Right hindlimb (tissue), 1 donor: ENCODE measurements at places on chromosomes 7 and 10.

DNA sequence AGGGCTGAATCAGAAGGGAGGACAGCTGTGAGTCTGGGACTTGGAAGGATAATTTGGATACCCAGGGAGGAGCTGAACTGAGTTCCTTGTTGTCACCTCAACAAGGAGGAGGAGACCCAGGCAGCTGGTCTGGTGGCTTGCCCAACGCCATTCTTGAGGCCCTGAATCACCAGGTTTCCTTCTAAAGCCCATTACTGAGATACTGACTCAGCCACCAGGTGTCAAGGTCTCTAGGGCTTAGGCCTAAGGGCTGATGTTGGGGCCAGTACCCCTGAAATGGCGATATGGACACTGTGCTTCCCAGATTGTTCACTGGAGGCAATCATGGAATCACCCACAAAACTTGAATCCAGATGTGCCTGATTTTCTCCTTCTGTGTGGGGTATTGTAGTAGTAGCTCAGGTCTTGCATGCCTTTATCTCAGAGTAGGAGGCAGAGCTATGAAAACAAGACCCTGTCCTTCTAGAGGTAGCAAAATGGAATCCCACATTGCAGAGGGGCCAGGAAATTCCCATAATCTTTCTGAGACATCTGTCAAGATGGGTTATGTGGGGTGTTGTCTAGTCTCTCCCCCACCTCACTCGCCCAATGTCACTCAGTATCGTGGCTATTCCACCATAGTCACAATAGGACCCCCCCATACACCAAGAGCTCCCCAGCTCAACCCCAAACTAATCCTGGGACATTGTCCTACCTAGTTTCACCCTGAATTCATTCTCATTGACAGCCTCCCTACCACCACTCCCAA, 1.8 kb upstream of the ATG9B start:
- DNase-seq, result no peak

- no peak for DNase-seq
Measured at GRCh38 chr7:112060625-112061024, 145.6 kb downstream of the DOCK4 start.

DNA sequence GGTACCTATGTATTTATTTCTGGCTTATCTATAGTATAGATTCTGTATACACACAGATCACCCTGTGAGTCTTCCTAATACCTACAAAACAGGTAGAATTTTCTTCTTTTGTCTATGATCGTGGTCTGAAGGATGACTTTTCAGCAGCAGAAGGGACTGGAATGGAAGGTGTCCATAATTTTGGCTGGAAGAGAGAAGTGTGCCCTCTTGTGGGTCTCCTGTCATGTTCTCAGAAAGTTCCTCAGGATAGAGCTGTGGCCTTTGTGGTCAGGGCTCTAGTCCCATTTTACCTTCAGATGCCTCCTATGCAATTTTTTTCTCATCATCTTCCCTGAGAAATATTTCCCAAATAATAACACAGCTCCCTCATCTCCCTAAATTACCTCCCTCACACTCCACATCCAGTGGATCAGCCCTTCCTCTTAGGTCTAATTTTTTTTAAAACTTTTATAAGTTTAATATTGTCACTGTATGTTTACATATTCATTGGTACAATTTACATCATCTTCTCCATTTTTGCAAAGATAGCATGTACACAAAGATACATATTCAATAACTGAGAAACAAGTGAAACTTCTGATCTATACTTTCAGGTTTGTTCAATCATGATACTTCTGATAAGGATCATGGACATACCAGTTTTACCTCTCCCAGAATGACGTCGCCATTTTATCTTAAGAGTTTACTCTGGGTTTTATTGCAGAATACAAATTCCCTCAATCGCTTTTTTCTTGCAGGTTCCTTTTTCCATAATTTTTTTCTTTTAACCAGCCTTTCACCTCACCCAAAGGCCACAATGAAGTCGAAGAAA, 112.7 kb downstream of the REEP3 start:
- DNase-seq, result no peak

GRCh38 chr7:73734619-73735527, 3.7 kb downstream of the ABHD11 start:
- DNase-seq, result peak; percentile 65

DNA sequence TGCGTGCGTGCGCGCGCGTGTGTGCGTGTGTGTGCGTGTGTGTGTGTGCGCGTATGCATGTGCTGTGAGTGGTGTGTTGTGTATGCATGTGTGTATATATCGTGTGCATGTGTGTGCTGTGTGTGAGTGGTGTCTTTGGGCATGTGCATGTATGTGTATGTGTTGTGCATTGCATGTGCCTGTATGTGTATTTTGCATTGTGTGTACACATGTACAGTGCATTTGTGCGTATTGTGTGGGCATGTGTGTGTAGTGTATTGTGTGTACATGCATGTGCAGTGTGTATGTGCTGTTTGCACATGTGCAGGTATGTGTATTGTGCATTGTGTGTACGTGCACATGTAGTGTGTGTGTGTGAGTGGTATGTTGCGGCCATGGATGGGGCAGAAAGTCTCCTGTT, 6.0 kb upstream of the DPYSL4 start:
- no peak for DNase-seq

DNA sequence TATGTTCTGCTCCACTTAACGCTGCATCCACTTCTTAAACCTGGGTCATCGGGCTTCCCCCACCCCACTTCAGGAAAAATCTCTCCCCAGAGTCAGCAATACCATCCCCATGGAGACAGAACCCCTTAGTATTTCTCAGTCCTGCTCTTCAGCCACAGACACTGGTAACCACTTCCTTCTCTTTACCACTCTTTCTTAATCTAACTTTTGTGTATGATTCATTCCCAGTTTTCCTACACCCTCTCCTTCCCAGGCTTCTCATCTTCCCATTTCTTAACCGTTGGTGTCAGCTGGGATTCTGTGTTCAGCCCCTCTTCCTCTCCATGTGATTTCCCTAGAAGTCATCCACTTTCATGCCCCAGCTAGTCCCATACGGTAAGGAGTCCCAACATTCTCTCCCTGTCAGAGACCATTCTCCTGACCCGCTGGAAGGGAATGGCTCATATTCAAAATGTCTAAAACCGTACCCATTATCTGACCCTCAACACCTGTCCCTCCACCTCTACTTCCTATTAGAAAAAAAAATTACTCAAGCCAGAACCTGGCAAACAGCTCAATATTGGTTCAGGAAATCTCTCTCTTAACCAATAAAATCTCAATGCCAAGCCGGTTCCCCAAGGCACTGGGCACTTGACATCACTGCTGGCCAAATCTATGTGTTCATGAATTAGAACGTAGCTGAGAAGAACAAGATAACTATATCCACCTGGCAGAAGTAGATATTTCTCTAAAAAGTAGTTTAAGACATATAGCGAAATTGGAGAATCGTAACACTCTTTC, 89.4 kb downstream of the DGKI start:
- DNase-seq, result no peak

DNA sequence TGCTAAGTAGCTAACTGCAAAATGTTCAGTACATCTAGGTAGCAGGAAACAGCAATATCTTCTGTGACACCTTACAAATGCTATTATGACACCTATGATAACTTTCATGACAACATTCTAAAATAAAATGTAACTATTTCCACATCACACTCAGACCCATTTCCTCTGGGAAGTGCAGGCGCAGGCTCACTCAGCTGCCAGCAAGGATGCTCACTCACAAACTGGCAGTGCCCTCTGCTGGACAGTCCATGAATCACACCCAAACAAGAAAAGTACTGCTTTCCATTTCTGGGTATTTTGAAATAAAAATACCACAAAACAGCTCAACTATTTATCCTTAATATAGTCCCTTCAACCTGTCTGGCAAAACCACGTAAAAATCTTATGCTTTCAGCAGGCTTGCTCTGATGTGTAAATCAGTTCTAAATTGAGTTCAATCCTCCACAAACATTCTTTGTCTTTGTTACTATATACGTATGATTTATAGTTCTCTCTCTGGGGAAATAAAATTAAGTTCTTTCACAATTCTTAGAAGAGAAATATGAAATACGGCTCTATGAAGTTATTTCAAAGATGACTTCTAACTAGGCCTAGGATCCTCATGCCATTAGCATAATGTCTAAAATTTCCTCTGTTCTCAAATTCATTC, 176.6 kb downstream of the PARD3 start:
- DNase-seq, result peak; percentile 87

DNA sequence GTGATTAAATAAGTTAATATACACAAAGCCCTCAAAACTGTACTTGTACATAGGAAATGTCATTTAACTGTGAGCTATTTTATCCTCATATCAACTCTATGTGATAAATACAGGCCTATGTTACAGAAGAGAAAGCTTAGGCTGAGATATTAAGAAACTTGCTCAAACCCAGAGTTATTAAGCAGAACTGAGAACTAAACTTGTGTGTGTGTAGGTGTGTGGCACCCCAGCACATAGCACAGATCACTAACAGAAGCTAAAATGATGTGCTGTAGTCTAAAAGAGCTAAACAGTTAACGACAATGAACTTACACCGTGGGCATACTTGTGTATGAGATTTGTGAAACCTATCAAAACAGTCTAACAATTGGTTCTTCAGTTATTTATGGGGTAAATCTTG, 34.5 kb downstream of the MTPN start:
- no peak for DNase-seq

- DNase-seq, result no peak
Measured at GRCh38 chr7:76356115-76356514, 2.7 kb downstream of the YWHAG start.

DNA sequence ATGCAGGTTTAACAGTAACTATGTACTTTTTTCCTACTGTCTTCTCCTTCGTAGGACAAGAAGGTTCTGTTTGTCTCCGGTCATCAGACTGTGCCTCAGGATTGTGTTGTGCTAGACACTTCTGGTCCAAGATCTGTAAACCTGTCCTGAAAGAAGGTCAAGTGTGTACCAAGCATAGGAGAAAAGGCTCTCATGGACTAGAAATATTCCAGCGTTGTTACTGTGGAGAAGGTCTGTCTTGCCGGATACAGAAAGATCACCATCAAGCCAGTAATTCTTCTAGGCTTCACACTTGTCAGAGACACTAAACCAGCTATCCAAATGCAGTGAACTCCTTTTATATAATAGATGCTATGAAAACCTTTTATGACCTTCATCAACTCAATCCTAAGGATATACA, 2.4 kb downstream of the DKK1 start:
- DNase-seq, result no peak

GRCh38 chr7:44103566-44103922, 601 bp upstream of the AEBP1 start:
- DNase-seq, result no peak

DNA sequence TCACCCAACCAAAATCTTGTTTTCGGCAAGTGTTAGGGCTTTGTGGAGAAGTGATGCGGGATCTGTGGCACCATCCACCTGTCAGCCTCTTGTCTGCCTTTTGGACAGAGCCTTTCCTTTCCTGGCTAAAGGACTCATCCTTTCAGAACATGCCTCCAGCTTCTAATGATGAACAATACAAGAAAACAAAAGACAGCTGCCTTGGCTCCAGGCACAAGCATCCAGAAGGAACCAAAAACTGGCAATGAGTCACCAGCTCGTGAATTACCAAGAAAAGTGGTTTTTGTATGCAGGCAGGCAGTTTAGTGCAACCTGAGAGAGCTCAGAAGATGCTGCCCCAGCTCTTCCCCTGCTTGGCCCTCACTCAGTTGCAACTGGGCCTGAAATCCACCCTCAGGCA, 84.6 kb upstream of the NAMPT start:
- no peak for DNase-seq
